NCI-H82 (cell line): ENCODE measurements at places on chromosomes 2 and 18.
A peak's percentile ranks its signal among the peaks of the same experiment; 100 is the strongest.

DNA sequence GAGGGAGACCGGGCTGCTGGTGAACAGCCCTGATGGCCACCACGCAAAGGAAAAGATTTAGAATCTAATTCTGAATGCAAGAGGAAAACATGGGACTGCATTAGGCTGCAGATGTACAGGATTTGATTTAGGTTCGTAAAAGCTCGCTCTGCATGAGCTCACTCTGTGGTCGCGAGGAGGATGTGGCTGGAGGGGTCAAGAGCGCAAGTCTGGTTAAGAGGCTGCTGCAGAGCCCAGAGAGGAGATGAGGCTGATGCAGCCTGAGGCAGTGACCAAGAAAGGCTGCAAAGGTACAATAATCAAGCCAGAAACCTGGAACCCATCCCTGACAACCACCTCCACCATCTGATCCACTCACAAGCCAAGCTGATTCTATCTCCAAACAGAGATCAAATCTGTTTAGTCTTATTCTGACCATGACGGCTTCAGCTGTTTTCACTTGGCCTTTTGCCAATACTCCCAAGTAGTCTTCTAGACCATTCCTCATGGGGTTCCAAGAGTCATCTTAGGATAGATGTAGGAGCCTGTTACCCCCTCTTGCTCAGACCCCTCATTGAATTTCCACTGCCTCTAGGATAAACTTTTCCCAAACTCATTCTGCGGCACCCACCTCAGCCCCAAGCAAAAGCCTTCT, 58.9 kb upstream of the ARL4C start:
- no peak for DNase-seq

- no peak for DNase-seq
These were observed 991.9 kb upstream of the CHAC2 start for GRCh38 chr2:52775674-52776073.

- DNase-seq, result no peak
These were observed 107.0 kb downstream of the PTGR3 start for GRCh38 chr18:75101916-75102315.

- DNase-seq, result no peak
These were observed 382.1 kb upstream of the SETBP1 start for GRCh38 chr18:44298566-44298965.

DNA sequence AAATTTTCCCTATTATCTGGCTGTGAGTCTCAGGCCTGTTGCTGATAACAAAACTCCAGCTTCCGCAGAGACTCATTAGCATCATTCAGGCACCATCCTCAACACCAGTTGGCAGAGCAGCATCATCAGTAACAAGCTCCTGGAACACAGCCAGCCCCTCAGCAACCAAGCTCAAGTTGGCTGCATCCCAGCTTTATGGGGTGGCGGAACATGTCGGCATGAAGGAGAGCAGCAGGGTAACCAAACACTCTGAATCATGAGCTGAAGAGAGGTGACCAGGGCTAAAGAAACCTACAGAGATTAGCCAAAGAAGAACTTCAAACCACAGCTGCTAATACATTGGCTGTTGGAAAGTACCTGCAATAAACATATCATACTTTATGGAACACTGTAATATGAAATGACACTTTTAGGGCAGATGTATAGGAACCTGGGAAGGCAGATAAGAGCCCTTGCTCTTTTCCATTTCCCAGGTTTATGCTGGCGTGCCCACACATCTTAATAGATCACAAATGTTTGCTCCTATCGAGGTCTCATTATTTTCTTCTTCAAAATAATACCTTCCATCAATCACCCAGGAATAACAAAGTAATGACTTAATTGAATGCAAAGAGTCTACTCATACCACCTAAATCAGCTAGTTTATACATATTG, 63.8 kb downstream of the PDE11A start:
- peak; percentile 74 for DNase-seq

GRCh38 chr18:24988253-24988840, 363.6 kb downstream of the ZNF521 start:
- DNase-seq, result no peak

GRCh38 chr18:12750076-12750714, 47.4 kb downstream of the PSMG2 start:
- DNase-seq, result peak; percentile 17

- DNase-seq, result no peak
These were observed 30.4 kb upstream of the MGAT4A start for GRCh38 chr2:98761267-98761781.

DNA sequence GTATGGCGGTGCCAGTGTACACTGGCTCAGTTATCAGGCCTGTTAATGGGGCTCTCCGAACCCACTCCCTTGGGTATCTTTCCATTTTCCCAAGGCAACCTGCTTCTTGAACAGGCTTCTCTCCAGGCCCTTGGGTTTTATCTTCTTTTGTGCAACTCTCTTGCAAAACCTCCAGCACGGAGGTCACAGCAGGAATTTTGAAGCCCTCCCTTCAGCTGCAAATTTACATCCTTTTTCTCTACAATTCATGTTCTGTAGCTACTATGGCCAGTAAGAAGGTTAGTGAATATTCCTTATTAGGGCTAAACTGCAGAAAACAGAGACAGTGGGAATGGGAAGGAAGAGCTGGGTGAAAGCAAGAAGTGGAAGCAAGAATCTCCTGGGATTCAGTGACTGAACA, 10.4 kb upstream of the NPAS2 start:
- no peak for DNase-seq

DNA sequence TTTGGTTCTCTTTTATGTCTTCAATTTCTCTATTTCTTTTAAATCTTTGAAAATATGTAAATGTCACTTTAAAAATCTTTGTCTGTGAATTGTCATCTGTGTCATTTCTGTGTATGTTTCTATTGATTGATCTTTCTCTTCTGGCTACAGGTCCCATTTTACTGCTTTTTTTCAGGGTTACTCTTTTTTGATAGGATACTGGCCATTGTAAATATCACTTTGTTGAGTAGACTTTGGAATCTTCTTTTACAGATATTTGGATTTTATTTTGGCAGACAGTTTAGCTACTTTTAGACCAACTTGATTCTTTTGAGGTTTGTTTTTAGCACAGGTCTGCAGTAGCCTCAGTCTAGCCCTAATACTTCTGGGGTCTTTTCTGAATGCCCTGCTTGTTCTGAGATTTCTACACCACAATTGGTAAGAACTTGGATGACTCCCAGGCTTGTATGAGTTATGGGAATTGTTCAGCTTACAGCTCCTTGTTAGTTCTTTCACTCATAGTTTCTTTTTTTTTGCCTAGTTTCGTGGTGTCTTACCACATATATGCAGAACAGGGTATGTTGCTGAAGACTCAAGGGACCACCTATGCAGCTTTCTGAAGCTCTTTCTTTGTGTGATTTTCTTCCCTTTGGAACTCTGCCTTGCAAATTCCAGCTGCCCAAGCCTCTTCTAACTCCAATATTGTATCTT, 122.2 kb downstream of the QPCT start:
- no peak for DNase-seq

DNA sequence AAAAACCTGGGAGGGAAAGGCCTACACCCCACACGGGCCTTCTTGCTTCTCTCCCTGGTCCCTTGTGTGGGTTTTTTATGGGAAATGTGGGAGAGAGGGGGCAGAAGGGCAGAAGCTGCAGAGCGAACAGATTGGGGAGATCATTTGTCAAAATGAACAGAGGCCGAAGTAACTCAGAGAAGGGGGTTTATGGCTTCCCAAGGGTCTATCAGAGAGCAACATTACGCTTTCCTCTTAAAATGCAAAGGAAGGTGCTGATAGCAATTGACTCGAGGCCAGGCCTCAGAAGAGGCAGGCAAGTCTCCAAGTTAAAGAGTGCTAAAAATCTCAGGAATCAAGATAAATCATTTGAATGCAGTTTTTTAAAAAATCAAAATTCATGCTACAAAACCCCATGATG, 101.5 kb downstream of the SGPP2 start:
- no peak for DNase-seq

DNA sequence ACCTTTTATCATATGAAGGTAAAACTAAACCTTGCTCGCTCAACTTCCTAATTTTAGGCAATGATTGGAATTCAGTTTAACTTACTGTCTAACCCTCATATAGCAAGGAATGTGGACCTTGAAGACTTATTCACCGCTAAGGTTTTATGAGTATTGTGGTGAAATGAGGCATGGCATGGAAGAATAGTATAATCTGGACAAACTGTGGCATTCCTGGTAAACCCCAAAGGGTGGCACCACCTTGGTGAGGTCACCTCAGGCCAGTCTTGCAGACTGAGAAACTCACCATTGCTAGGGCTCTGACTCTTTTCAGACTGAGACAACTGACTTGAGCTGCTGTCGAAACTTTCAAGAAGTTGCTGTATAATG, 51.1 kb upstream of the EHBP1 start:
- DNase-seq, result no peak

DNA sequence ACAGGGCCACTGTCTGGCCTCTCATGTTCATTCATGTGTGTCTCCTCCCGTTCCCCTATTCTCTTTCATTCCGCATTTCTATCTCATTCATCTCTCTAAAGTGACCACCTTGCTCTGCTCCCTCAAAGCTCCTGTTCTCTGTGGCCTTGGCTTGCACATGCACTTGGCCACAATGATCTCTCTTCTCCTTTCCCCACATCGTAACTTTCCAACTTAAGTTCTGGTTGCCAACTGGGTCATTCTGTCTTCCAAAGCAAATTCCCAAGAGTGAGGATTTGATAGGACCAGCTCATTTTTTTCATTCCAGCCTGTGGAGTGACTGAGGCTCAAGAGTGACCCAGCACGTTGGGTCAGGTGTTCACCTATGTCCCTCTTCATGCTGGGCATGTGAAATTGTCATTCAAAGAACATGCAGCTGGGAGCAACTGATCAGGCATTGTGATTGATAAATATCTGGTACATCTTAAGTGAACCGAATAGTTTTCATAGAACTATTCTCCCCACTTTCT, 14.3 kb upstream of the ITGA6 start:
- no peak for DNase-seq

- DNase-seq, result no peak
These were observed 26.2 kb upstream of the PID1 start for GRCh38 chr2:229297247-229297646.

DNA sequence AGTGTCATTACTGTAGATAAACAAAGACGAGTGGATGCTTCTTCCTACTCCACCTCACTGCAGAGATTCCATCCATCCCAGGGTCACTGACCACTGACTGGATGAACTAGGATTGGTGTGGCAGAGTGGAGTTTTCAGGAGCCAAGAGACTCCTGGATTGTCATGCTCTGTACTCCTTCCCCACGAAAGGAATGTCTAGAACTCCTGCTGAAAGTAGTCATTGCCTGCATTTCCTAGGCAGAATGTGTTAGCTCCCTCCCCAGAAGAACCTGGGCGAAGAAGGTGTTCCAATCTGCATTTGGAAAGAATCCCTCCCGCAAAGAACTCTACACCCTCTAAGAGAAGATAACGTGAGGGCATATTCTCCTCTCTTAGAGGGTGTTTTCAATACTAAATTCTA, 6.2 kb downstream of the PAX8 start:
- DNase-seq, result no peak

DNA sequence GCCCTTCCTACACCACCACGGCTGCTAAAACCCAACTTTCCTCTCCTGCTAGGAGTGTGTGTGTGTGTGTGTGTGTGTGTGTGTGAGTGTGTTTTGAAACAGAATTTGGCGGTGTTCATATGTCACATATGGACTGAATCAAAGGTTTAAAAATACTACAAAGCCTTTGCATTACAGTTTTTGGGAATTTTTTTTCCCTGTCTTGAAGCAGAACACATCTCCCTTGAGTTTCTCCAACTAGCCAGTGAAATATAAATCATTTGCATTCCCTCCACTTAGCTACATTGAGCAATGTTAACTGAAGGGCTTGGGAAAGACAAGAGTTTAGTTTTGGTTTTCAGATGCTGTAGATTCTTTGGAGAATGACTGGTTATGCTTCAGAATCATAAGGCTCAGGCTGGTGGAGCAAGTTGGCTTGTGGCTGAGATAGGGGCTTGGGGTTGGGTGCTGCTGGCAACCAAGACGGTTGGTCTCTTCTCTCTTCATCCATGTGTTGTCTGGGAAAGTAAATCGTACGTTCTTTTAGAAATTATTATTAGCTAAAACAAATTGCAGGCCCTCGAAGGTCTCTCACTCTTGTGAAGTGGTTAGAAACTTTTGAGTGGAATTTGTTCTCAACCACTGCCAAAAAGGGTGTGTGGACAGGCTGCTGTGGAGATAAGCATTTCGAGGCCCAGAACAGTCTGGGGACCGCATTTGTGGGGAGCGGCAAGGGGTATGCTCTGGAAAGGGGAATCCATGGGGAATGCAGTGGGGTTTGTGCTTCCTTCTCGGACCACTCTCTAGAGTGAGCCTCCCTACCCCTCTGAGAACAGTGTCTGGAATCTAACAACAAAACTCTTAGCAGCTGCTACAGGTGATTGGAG, 1.4 kb downstream of the NRP2 start:
- DNase-seq, result peak; percentile 42

DNA sequence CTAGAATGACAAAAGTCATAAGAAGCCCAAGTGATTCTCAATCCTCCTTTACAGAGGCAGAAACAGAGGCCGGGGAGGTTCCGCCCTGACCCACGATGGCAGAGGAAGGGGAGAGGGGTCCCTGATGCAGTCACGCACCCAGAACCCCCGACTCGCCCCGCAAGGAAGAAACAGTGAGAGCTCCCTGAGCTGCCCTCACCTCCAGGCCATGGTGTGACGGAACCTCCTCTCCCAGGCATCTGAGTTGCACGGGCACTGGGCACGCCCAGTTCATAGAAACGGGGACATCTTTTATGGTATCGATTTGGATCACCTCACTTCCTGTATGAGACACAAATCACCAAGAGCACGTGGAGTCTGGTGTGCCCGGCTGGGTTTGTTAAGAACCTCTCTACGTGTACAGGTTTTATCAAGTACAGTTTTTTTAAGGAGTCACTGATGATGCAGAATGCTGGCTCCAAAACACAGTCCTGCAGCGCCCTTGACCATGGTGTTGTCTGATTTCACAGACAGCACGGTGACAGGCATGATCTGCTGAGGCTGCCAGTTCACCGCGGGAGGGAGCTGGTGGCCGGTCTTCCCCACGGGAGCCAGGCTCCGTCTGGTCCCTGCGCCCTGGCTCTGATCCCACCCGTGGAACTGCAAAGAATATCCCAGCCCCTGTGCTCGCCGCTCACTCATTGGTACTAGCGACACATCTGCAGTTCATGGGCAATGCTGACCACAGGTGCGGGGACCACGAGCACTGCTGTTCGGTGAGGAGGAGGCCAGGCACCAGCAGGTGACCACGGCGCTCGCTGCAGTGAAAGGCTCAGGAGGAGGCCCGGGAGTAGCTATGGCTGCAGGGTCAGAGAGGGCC, 35.6 kb downstream of the PXDN start:
- no peak for DNase-seq

- no peak for DNase-seq
These were observed 12.1 kb upstream of the CYBRD1 start for GRCh38 chr2:171509945-171510731.

GRCh38 chr2:189050165-189050712, 76.1 kb downstream of the COL3A1 start:
- DNase-seq, result no peak

- DNase-seq, result no peak
These were observed 25.4 kb downstream of the COX7A2L start for GRCh38 chr2:42335514-42336104.

- no peak for DNase-seq
These were observed 12.1 kb downstream of the TGFA start for GRCh38 chr2:70541481-70542020.

GRCh38 chr18:55415258-55415871, 172.6 kb downstream of the TCF4 start:
- peak; percentile 83 for DNase-seq
